ENCODE measurements at places on chromosomes 1 and 21.

DNA sequence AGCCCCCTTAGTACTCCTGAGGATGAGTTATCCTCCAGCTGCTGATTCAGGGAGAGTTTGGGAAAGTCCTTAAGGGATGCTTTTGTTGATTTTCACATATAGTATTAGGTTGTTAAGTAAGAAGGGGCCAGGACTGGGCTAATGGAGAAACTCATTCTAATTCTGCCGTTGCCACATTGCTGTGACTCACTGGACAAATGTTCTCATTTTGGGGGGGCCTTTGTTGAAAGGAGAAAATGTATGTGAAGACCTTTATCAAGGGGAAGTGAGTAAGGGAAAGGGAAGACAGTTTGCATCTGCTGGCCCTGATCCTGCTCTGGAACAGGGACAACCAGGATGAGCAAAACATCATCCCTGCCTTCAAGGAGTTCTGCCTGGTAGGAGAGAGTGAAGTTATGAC is 123.2 kb upstream of the FGGY start:
- peak; percentile 79 for DNase-seq

GRCh38 chr1:28853093-28853742 is 41.2 kb downstream of the OPRD1 start:
- DNase-seq = no peak

- no peak for DNase-seq
Observed at GRCh38 chr1:172219966-172220365, 200.5 kb upstream of the C1orf105 start.

- DNase-seq = peak; percentile 66
Observed at GRCh38 chr1:171355727-171356126, 41.7 kb downstream of the FMO4 start.

- peak; percentile 25 for DNase-seq
Observed at GRCh38 chr1:116971965-116972673, 29.4 kb upstream of the CD101 start.

GRCh38 chr1:116605315-116605714 is 34.5 kb upstream of the CD58 start:
- DNase-seq = no peak

- no peak for DNase-seq
Observed at GRCh38 chr1:232404981-232405731, 224.8 kb downstream of the SIPA1L2 start.

DNA sequence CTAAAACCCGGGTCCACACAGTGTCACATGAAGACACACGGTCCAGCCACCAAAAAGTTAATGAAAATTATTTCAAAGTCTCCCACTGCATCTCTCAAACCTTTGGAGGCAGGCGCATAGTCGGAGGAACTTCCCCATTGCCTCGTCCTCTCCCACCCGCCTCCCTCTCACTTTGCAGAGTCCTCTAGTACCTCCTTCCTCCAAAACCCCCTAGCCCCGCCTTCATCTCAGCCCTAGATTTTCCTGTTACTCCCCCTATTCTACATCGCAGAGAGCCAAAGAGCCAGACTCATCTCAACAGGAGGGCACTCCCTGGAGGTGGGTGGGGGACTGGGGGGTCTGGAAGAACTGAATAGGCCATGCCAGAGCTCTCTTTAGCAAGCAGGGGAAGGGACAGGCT is 79.3 kb downstream of the DISP3 start:
- DNase-seq = no peak

DNA sequence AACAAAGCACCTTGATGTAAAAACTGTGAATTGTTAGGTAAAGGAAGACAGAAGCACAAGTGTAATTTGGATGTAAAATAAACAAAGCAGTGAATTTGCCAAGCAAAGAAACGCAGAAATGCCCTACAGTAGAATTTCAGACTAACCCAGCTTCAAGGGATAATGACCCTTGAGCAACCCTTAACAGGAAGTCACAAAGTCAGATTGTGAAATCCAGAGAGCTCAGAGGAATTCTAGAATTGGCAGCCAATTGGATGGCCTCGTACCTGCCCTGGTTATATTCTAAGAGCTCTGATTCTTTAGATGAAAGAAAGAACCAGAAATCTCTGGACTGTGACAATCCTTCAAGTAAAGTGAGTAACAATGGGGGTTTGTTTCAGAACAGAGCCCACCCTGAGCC is 152.7 kb upstream of the CHRM3 start:
- no peak for DNase-seq

DNA sequence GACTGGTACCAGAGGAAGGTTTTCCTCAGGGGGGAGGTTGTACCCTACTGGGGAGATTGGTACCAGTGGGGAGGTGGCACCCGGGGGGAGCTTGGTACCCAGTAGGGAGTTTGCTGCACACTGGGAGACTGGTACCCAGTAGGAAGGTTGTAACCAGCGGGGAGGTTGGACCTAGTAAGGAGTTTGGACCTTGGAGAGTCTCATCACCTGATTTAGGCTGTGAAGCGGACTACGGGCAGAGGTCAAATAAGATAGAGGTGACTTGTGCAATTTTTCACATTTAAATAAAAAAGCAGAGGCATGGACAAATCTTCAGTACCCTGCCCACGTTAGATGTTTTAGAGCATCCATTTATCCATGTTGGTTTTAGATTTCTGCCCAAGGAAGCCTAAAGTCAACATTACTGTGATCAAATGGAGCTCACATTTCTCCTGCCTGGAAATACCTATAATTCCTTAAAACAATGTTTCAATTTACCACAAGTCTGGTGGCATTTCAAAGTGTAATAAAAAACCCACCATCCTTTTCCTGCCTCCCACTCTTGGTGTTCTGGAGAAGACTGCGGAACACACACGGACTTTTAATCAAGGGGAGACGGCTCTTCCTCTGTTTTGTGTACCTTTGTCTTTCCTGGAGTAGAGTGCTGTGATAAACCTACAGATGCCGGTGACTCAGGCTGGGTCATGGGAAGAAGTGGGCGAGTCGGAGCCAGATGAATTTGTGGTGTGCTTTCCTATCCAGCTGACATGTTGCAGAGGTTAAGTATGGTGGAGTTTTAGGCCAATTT is 36.2 kb upstream of the MRPS6 start:
- peak; percentile 92 for DNase-seq

DNA sequence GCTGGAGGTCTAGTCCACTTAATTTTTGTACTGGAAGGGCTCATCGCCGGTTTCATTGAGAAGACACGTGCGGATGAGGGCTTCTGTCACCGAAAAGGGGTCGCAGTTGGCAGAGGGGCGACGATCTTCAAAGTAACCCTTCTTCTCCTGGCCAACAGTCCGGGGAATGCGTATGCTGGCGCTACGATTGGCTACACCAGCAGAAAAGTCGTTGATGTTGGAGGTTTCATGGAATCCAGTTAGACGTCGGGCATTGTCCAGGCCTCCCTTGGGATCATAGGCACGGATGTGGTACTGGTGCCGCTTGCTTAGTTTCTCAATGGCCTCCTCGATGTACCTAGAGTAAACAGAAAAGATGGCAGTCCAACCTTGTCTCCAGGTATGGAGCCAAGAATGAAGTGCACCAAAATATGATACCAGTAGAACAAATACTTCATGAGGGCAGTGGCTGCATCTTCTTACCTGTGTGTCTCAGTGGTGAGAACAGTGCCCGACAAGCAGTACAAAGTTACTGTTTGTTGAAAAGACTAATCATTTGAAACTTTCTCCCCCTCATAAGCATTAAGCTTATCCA is 7.1 kb downstream of the GLUL start:
- DNase-seq = no peak

GRCh38 chr1:8077120-8077573 is 51.0 kb upstream of the ERRFI1 start:
- DNase-seq = peak; percentile 99

DNA sequence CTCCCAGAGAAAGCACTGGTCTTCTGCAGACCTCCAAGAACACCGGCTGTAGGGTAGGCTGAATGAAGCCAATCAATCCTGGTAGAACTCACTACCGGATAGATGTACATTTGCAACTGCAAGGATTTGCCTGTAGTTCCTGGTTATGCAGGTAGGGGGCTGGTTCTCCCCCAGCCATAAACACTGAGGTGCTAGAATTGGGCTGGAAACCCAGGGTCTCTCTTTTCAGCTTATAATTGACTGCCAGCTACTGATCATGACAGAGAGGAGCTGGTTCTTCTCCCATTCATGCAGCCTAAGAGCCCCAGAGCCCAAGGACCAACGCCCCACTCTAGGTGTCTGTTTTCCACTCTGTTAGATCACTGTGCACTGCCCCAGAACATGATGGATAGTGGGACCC is 21.5 kb upstream of the MTARC2 start:
- no peak for DNase-seq

DNA sequence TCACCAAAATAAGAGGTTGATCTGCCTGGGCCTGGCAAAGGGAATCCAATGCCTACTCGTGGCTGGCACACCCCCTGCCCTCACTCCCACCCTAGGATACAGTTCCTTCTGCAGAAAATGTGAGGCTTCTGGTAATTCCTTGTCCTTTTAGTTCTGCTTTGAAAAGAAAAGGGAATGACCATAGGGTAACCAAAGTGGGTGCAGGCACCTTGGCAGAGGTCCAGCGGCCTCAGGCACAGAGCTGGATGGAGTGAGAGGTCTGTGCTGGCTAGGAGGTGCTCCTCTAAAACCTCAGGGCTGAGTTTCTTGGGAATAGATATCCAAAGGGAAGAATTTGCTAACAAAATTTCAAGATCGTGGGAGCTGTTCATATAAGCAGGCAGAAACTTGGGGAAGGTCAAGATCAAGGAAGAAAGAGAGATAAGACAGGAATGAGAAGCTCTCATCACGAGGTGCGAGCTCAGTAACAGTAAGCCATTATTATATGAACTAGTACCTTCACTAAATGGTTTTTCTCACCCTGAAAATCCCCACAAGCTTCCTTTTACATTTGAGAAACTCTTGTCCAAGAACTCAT is 293.1 kb upstream of the LYPLAL1 start:
- DNase-seq = peak; percentile 19

- peak; percentile 81 for DNase-seq
Observed at GRCh38 chr1:8477166-8477982, 159.5 kb downstream of the SLC45A1 start.

GRCh38 chr1:199396456-199396855 is 631.1 kb upstream of the NR5A2 start:
- DNase-seq = peak; percentile 4

DNA sequence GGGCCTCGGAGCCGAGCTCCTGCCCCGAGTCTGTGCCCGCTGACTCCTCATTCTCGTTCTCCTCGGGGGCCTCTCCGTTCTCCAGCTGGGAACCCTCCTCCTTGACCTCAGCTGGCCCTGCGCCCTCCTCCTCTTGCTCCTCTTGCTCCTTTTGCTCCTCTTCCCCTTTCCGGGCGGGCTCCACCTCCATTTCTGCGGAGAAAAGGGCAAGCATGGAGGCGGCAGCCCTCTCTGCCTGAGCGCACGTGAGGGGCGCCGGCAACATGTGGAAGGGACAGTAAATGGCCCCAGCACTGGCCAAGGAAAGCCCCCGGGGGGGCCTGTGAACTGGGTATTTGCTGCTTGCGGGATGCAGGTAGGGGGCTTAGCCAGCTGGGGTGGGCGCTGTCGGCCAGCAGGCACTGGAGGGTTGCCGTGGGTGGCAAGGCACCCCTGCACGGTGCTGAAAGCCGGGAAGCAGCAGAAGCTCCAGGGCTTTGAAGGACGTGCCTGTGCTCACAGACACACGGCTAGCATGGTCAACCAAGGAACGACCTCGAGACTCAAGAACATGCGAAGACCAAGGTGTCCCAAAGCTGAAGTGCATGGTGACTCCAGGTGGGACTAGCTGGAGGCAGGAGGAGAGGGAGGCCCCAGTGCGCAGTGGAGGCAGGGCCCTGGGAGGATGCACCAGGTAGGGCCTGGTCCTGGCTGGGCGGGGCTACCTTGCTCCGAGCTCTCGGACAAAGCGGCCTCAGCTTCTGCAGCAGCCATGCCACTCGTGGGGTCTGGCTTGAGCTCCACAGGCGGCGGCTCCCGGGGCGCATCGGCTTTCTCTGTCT is 30.7 kb downstream of the ZBTB17 start:
- DNase-seq = no peak

GRCh38 chr1:218401998-218402785 is 57.1 kb downstream of the TGFB2 start:
- peak; percentile 70 for DNase-seq

All from fibroblast of lung (primary cell).